Sciatic nerve (tissue), 2 donors: ENCODE measurements at places on chromosomes 13 and 19. TPM values are rescaled to one million over a fixed set of nuclear protein-coding genes. Genes with fewer than 3 reads are reported as not detected.

The VSTM2B gene
- not detected for total RNA-seq

The ADGRL1 gene
- 11.8 TPM for total RNA-seq

The RNF225 gene
- total RNA-seq = not detected

The ZNF83 gene
- 68.6 TPM for total RNA-seq

The TMEM255B gene
- total RNA-seq = 34.8 TPM

The PAN3 gene
- total RNA-seq = 54.0 TPM

The FSTL3 gene
- 108 TPM for total RNA-seq

The KCNRG gene
- 0.45 TPM for total RNA-seq

The MBD3L3 gene
- not detected for total RNA-seq

The LENG8 gene
- total RNA-seq = 305 TPM

The C1QTNF9B gene
- 3.0 TPM for total RNA-seq

The ADGRE3 gene
- 1.9 TPM for total RNA-seq

The KLC3 gene
- not detected for total RNA-seq

The FUT1 gene
- total RNA-seq = 3.6 TPM

The KLK3 gene
- not detected for total RNA-seq

The C19orf85 gene
- not detected for total RNA-seq

The PRTN3 gene
- total RNA-seq = 0.71 TPM

The NOVA2 gene
- 9.9 TPM for total RNA-seq

The GSX1 gene
- total RNA-seq = not detected

The PSG2 gene
- total RNA-seq = not detected

The C3 gene
- total RNA-seq = 971 TPM

The SBSN gene
- total RNA-seq = not detected

The F10 gene
- 14.2 TPM for total RNA-seq

The DMKN gene
- 26.5 TPM for total RNA-seq

The ZNF468 gene
- 12.8 TPM for total RNA-seq

The IRGQ gene
- 22.2 TPM for total RNA-seq

The ZNF700 gene
- total RNA-seq = 16.1 TPM

The SOX21 gene
- not detected for total RNA-seq

The HCST gene
- 14.3 TPM for total RNA-seq

The MIDN gene
- total RNA-seq = 117 TPM

The KLK14 gene
- 2.8 TPM for total RNA-seq

The KLK5 gene
- total RNA-seq = not detected

The CLDN10 gene
- total RNA-seq = not detected

The CGB8 gene
- not detected for total RNA-seq

The DACH1 gene
- total RNA-seq = 4.9 TPM

The PGLYRP1 gene
- 3.2 TPM for total RNA-seq

The COL4A1 gene
- 423 TPM for total RNA-seq
